NCI-H2171 treated with DMSO at 0.1 percent for 48 hours (cell line): ENCODE measurements at places on chromosomes 7 and 10.

- no peak for DNase-seq
Measured at GRCh38 chr10:3867454-3868270, 82.7 kb upstream of the KLF6 start.

DNA sequence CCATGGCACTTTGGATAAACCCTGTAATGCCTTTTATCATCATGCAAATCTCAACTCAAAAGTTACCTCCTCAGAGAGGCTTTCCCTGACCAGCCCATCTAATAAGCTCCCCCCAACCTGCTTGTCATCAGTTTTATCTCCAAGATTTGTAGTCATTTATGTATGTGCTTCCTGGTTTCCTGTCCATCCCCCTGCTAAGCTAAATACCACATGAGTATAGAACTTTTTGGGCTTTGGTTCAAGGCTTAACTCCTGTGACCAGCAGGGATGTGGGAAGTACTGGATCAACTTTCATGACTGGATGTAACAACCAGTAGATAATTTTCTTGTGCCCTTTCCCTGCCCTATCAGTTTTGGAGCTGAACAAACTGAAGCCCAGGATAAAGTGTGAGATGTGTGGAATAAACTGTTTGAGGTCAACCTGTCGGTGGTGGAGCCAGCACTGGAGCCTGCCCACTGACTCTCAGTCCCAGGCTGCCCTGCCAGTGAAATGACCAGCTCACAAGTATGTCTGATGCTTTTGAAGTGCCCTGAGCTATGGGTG lies 148.6 kb downstream of the CYP26A1 start:
- DNase-seq, result no peak

GRCh38 chr10:119620241-119621077 lies 23.7 kb upstream of the TIAL1 start:
- DNase-seq, result no peak

DNA sequence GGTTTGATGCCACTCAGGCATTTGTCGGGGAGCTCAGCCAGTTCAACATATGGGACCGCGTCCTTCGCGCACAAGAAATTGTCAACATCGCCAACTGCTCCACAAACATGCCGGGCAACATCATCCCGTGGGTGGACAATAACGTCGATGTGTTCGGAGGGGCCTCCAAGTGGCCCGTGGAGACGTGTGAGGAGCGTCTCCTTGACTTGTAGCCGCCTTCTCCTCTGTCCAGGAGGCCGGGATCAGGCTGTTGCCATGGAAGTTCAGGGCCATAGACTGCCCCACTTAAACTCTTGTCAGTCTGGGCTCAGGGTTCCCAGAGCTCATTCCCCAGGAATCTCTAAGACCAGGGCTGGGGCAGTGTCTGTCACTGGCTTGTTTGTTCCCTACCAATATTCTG lies 11.3 kb downstream of the NPTX2 start:
- no peak for DNase-seq

- DNase-seq, result no peak
Measured at GRCh38 chr10:43110338-43111071, 27.7 kb upstream of the CSGALNACT2 start.

DNA sequence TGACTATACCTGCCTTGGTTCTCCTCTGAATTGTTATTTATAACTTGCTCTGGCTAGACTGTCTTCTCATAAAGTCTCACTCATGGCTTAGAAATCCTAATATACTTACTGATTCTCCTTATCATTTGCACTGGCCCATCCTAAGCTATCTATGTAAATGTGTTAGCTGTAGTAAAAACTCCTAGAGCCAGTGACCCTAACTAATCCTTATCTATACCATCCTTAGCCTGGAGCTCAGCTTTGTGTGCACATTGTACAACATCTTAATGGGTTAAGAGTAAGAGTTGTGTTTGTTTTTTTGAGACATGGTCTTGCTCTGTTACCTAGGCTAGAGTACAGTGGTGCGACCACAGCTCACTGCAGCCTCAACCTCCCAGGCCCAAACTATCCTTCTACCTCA lies 40.8 kb downstream of the LAMB4 start:
- DNase-seq, result no peak

GRCh38 chr7:124918662-124919061 lies 11.0 kb downstream of the POT1 start:
- no peak for DNase-seq

DNA sequence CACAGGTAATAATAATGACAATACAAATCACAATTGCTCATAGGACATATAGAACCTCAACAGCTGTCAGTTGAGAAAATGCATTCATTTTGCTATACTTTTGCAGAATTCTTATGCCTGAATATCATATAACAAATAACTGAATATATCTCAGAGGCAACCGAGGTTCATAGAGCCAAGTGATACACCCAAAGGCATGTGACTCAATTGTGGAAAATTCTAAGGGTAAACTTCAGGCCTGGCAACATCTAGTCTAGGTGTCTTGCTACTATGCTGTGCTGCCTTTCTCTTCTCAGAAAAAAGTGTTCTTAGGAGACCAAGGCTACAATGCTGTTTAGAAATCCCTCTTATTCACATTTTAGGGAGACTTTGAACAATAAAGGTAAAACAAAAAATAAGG lies 270.7 kb downstream of the BAMBI start:
- DNase-seq, result no peak

DNA sequence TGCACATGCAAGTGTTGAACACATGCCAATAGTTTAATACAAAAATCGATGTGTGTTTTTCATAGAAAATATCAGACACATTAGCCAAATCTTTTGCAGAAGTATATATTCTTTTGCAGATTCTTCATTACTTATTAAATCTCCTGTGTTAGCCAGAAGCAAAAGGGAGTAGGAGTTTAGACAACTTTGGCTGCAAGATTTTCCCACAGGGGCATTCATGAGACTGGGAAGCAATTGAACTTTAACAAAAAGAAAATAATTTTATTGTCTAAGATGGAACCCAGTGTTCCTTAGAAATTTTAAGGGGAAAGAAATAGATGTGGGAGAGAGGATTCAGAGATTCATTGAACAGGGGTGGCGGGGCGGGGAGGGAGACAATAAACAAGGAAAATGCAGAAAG lies 1336.0 kb downstream of the GATA3 start:
- no peak for DNase-seq

- no peak for DNase-seq
Measured at GRCh38 chr7:114973147-114973546, 51.3 kb downstream of the MDFIC start.

DNA sequence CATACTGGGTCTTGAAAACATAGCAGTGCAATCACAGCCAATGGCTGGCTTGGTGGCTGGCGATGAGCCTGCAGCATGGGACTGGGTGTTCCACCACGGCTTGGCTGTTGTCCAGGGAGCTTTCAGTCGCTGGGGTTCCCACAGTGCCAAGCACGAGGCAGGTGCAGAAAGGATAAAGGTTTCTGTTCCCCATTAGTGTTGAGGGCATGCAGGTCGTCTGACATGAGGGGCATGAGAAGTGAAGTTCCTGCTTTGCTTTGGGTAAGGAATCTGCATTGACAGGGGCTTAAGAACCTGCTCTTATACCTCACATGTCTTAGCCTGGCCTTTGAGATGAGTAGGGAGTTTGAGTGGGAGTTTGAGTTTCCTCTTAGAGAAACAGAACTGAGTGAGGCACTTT lies 9.0 kb upstream of the CFTR start:
- no peak for DNase-seq
